ENCODE measurements at places on chromosomes 12 and 14.

- no peak for DNase-seq
These were observed 790 bp downstream of the SSH1 start for GRCh38 chr12:108856428-108857157.

DNA sequence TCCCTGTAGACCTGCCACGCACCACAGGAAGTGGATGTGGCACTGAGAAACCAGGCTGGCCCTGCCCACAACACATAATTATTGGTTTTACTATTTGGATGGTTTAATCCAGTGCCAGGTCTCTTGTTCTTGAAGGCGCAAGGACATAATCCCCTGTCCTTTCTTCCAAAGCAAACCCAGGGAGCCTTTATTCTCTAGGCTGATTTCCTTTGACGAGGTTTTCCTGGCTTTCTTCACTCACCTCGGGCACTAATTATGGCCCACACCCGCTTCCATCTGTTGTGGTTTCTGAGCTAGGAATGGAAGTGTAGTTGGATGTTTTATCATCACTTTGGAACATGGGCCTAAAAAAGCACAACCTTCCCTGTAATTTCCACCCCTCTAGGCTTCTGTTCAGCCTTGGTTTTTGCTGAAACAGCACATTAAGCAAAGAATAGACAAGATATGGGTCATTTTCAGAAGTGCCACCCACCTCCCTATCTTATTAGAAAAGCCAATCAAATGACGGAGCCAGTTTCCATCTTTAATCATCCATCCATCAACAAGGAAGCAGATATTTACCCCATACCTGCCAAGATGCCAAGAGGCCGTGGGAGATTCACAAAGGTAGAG, 73.9 kb downstream of the PPP1R36 start:
- no peak for DNase-seq

DNA sequence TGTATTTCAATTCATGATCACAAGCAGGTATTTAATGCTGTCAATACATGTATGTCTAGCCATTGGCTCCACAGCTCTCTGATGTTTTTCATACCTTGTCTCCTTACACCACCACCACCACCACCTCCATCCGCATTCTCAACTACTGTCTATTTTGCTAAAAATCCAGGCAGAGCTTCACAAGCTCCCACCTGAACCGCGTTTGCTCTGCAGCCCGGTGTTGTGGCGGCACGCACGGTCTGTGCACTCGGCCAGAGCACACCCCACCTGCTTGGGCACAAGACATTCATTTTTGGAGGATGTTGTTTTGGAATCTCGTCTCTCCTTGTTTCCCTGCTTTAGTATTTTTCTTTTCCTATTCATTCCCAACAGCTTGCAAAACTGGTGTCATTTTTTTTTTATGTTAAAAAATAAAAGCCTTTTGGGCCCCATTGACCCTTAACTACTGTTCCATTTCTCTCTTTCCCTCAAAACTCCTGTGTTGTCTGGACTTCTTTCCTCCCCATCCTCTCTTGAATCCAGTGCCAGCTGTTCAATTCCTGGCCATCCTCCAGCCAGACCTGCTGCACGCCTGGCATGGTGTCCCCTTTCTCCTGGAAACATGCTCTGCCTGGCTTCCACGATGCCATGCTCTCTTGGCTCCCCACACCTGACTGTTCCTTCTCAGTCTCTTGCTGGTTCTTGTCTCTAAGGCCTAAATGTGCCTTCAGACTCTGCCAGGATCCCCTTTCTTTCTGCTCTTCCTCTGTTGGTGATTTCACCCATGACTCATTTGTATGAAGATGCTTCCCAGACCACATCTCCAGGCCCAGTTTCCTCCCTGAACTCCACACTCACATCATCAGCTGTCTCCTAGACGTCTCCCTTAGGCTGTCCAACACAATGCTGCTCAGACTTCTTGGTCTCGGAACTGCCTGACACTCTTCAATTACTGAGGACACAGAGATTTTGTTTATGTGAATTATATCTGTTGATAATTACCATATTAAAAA, 37.9 kb downstream of the PIWIL1 start:
- DNase-seq, result no peak

GRCh38 chr12:114355389-114356088, 50.4 kb downstream of the TBX5 start:
- DNase-seq, result no peak

DNA sequence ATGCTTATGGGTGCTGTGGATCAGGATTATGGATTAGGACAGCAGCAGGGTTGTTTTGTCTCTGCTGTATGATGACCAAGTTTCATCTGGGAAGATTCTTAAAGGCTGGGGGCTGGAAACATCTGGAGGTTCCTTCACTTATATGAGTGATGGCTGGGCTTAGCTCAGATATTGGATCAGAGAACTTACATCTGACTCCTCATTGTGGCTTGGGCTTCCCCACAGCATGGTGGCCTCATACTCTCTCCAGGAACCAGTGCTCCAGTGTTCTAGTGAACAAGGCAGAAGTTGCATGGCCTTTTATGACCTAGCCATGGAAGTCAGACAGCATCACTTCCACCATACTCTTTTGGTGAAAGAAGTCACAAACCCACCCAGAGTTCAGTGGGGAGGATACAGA, 336.1 kb upstream of the TBX3 start:
- no peak for DNase-seq

DNA sequence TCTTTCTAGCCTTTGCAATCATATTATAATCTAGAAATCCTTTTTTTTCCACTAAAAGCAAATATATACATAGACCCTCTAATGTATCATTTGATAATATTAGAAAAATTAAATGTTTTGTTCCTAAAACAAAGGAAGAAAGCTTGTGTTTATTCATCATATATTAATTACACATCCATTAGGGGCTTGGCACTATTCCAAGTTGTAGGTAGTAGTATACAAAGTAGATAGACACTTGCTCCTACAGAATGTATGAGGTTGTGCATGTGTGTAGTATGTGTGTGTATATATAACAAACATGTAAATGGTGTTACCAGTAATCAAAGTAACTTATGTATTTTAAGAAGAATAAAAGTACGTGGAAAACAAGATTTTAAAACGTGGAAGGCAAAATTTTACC, 15.0 kb upstream of the KCNMB4 start:
- DNase-seq, result no peak

- no peak for DNase-seq
These were observed 27.1 kb downstream of the DAD1 start for GRCh38 chr14:22561661-22562579.

GRCh38 chr12:92272061-92272964, 126.7 kb upstream of the BTG1 start:
- DNase-seq, result no peak

DNA sequence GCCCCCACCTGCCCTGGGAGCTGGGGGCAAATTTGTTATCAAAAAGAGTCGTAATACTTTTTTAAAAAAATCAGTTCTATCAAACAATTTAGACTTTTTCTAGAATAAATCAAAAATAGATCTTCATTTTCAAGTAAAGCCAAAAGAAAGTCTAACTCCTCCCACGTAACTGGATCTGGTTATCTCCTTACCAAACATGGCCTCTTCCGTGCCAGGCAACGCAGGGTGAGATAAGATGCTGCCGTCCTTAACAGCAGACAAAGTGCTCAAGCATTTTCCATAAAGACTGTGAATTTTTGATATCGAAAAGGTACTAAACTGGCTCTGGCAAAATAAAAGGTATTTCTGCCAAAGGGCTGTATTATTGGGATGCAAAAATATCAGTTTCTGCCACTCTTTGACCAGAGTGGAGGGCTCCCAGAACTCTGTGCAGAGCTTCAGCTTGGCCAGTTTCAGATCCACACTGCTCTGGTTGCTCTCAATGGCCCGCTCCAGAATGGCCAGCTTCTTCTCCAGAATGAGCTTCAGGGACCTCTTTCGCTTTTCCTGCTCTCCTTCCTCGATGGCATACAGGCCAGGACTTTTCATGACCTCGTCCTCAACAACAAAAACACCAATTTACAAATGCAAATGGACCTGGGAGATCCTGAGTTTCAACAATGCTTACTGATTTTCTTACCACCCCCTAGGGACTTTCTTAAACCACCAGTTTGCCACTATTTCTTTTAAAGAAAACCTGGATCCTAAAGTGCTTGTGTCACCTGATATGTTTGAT, 29.0 kb downstream of the NRDE2 start:
- DNase-seq, result no peak

GRCh38 chr14:92728759-92729364, 19.6 kb downstream of the LGMN start:
- DNase-seq, result no peak

DNA sequence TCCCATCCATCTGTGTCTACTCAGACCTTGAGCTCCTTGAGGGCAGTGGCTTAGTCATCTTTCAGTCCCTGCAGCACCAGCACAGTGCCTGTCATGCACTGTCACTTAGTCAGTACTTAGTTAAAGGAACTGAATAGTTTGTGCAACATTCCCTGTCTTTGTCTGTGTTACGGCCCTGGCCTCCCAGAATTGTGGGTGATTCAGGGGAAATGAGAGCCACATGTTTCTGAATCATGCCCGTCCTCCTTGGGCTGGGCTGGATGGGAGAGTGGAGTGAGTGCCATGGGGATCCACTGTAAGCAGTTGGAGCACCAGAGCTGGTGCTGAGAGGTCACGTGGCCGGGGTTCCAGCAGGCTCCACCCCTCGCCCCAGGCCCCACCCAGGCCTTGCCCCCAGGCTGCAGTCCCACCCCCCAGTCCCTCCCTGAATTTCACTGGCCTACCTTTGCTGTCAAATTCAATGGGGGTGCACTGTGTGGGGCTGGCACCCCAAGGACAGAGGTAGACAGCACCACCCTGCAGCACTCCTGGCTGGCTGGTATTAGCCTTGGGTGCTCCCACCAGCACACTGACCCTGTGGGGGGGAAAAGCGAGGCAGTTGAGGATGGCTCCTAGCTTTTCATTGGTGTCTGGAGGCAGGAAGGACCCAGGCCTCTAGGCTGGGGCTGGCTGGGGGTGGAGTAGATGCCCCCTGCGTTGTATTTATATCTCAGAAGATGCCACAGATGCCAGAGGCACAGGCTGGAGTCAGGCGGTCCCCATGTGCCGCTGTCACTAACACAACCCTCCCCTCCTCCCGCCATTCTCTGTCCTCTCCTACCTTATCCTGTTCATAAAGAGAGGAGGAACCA, 7.5 kb downstream of the ITGA5 start:
- peak; percentile 82 for DNase-seq

DNA sequence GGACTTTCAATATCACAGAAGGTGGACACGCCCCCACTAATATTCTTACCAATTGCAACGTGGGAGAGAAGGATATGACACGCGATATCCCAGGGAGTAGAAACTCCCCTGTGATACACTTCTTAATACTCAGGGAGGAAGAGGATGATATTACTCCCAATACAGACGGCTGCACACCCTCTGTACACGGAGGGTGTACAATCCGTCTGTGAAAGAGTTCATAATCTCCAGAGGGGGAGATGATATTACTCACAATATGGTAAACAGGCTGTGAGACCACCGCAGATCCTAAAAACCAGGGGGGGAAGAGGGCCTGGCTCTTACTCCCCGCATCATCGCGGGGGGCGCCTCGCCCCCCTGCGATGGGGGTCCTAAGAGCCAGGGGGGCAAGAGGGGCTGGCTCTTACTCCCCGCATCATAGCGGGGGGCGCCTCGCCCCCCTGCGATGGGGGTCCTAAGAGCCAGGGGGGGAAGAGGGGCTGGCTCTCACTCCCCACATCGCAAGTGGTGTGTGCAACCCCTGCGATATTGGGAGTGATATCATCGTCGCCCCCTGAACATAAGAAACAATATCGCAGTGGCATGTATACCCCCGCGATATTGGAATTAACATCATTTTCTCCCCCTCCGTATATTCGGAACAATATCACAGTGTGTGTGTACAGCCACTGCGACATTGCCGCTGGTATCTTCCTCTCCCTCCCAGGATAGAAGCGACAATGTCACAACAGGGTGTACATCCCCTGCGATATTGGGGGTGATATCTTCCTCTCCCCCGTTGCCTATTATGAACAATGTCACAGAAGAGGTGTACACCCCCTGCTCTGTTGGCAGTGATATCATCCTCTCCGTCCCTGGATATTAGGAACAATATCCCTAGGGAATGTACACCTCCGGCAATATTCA, 8.9 kb upstream of the CLEC6A start:
- no peak for DNase-seq

- DNase-seq, result no peak
These were observed 134.4 kb upstream of the NUDT4 start for GRCh38 chr12:93243382-93243688.

- no peak for DNase-seq
These were observed 3.5 kb upstream of the KLC1 start for GRCh38 chr14:103625356-103626095.

DNA sequence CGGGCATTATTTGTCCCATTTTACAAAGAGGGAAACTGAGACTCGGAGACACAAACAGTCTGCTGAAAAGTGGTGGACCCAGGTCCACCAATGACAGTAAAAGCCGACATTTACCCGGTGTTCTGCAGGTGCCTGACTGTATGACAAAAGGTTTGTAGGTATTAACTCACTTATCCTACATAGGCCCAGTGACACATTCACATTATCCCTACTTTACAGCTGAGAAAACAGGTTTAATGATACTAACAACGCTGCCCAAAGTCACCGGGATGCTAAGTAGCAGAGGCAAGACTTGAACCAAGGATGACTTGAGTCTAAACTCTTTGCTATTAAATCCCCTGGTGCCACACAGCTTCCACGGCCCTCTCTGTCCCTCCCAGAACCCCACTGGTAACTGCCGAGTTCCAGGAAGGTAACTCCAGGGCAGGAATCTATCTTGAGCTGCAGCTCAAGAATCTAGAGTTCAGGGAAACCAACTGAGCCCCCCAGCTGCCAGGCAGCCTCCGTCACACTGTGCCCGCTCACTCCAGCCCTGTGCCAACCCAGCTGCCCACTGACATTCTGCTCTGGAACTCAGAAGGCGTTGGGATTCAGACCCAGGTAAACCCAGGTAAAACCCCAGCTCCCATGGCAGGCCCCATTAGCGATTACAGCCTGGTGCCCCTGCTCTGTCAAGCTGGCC, 33.7 kb downstream of the SYNE3 start:
- no peak for DNase-seq

DNA sequence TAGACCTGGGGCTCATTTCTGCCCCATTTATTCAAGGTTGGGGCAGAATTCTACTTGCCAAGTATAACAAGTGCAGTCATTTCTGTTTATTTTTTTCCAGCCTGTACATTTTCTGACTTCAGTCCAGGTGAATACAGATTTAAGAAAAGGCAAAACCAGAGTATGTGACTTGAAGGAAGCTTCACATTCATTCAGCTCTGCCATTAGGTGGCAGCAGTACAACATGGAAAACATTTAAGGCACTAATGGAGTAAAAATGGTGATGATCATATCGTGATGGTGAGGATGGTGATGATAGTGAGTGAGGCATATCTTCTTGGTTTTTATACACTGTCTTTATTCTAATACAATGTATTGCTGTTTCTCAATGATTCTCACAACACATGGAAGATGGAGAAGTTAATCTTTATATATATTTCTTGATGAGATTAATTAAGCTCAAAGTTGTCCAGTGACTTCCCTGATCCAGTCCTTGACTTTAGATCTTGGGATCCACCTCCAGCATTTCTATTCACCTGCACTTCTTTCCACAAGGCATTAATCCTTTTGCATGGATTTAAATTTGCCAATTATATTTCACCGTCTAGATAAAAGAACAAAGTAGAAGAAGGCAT, 176.7 kb upstream of the SEL1L start:
- peak; percentile 5 for DNase-seq

- DNase-seq, result no peak
These were observed 1.8 kb upstream of the RHOF start for GRCh38 chr12:121795034-121795968.

GRCh38 chr14:24092505-24093206, 1.5 kb upstream of the PCK2 start:
- DNase-seq, result no peak

- DNase-seq, result no peak
These were observed 545 bp downstream of the SMARCC2 start for GRCh38 chr12:56188778-56189098.

GRCh38 chr12:93273834-93274564, 103.7 kb upstream of the NUDT4 start:
- DNase-seq, result no peak
